ENCODE measurements at places on chromosomes 3 and 15. TPM values are rescaled to one million over a fixed set of nuclear protein-coding genes. Genes with fewer than 3 reads are reported as not detected.

DNA sequence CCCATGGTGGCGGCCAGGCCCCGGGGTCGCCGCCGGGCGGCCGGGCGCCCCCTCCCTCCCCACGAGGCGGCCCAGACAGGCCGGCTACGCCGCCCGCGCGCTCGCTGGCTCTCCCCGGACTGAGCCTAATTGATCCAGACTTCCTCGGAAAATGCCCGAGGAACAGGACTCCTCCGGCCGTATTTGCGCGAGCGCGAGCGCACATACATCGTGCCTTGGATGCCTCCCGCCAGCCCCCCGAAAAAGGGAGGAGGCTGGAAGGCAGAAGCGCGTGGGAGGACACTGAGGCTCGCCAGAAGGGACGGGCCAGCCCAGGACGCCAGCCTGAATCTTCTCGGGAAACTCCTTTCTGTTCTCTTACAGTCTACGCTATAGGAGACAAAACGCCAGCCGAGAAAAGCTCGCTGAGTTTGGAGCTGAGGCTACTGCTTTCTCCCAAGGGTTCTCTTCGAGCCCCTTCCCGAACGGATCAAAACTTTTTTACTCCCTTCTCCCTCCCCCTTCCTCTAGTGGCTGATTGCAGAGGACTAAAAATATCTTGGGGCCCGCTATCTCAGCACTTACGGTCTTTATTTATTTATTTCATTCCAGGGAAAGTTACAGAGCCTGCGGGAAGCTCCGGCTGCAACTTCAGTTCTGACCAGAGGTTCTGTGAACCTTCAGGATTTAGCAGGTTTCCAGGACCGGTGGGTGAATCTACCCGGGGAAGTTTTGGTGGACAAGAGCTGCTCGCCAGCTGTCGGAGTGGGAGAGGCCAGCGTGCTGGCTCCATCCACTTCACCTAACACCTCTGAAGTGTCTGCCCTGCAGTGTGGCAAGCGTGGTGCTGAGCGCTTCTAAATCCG, at the start of gene PDZRN3:
PDZRN3 (minus strand) TSS at position 121 of the 845 bp plus-strand sequence.
- peak within 1 kb of the TSS; percentile 87 for H3K4me3 ChIP-seq
- no peaks in the 10 kb centered on the region for H3K36me3 ChIP-seq
- DNase-seq, result peak; percentile 36
- peaks cover 2% of the 10 kb centered on the region for H3K27me3 ChIP-seq
- H3K4me1 ChIP-seq, result peaks cover 2% of the 10 kb centered on the region

- H3K4me3 ChIP-seq, result no peak overlapping the region
- H3K4me1 ChIP-seq, result peaks cover 2% of the 10 kb centered on the region
- no peaks in the 10 kb centered on the region for H3K36me3 ChIP-seq
- no peaks in the 10 kb centered on the region for H3K27me3 ChIP-seq
- DNase-seq, result no peak
These were observed 4.6 kb upstream of the TPRG1 start for GRCh38 chr3:189167027-189167766.

Gene UROC1
- total RNA-seq, result not detected

Gene HIGD2B
- not detected for total RNA-seq

Data from H9 (cell line).